ENCODE measurements at places on chromosomes 4 and X.
A peak's percentile ranks its signal among the peaks of the same experiment; 100 is the strongest.

DNA sequence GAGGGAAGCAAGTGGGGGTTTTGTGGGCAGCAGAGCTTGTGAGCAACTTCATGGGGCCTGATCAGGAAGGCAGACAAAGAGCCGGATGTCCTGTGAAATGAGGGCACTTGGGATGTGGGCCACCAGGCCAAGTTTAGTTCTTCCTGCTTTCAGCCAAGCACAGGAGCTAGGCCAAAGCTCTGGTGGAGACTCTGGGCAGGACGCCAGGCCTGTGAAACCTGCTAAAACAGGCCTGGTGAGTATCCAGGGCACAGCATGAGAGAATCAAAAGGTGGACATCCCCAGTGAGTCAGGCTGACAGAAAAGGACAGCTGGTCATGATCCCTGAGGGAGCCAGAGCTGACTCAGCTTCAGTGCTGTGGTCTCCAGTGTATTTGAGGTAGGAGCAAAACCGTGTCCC lies 95.7 kb downstream of the NPNT start:
- DNase-seq, result no peak

GRCh38 chrX:109464231-109464630 lies 17.7 kb downstream of the GUCY2F start:
- no peak for DNase-seq

DNA sequence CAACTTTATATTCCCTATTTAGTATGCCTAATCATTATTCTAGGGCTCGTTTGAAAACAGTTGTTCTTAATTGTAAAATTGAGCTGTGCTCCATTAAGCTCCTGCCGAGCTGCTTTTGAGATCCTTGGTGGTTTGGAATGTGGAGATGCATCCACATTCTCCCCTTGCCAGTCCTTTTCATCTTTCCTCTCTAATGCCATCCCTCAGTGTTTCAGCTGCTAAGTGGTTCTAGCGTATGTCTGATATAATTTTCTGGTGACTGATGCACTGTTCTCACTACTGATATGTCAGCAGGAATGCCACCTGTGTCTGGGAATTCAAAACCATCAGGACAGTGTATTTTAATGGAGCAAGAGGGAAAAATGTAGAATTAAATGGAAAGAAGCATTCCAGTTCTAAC lies 1085.0 kb downstream of the CCSER1 start:
- no peak for DNase-seq

- peak; percentile 14 for DNase-seq
Observed at GRCh38 chr4:152063621-152064240, 302.9 kb upstream of the GATB start.

DNA sequence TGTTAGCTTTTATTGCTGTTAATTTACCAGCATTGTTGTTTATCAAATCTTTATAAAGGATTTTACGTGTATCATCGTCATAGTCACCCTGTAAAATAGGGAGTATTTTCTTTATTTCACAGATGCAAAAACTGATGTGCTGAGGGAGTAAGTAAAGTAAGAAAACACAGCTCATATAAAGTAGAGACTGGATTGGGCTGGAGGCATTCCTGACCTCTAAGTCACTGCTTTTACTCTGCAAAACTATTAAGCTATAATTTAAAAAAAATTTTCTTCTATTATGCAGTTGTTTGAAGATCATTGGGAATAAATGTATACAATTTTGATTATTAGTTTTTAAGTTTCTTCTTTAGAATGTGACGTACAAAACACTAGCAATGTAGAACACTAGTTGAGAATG lies 45.9 kb downstream of the NUDT6 start:
- DNase-seq, result no peak

DNA sequence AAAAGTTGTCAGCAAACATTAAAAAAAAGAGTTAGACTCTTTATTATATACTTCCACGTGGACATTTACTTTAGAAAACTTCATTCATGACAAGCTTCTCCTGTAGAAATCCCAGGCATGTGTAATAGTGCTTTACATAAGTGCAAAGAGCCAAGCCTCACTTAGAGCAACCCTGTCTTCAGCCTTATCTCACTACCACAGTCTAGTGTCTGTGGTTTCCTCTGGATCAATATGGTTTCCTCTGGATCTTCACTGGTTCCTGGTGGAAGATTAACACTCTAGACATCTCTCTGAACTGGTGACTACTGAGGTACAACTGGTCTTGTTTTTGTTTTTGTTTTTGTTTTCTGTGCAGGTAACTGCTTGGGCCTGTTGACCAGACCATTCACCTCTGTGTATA lies 18.4 kb upstream of the ARMCX5 start:
- no peak for DNase-seq

DNA sequence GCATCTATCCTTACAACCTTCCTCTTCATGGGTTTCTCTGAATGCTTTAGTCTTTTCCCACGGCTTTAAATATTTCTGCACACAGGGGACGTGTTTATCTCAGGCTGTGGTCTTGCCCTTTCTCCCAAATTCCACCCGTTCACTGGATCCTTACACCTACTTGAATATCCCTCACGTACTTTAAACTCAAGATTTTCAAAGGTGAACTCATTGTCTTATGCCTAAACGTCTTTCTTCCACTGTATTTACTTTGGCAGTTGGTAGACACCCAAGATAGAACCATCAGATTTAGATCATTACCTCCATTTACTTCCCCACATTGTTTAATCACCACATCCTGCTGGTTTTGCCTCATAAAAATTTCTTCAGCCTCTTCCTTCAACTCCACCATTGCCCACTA lies 269.2 kb downstream of the CBLL2 start:
- no peak for DNase-seq

DNA sequence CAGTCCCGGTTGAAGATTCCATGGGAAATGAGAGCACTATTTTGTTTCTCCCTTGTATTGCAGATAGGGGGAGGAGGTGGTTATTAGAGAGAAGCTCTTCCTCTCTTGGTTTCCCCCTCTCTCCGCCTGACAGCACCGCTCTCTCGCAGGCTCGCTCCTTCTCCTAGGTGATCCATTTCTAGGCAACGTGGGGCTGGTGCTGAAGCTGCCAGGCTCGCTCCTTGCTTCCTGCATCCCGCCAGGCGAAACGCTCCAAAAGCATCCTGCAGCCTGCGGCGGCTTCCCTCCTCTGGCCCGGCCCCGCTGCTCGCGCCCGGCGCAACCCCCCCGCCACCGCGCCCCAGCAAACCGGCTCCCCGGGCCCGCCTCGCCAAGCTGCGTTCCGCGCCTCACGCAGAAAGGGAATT lies at the start of gene GRID2:
Gene GRID2, plus strand, starts transcription at position 346 of the 407 bp plus-strand sequence.
- no peak for DNase-seq

- DNase-seq, result no peak
Observed at GRCh38 chr4:165403637-165404036, 24.8 kb downstream of the CPE start.

GRCh38 chrX:140766024-140766611 lies 56.6 kb downstream of the LINC00632 start:
- DNase-seq, result peak; percentile 4

GRCh38 chr4:180669680-180670079 lies 1573.5 kb upstream of the TENM3 start:
- no peak for DNase-seq

GRCh38 chr4:20254511-20255250 lies 3.0 kb downstream of the SLIT2 start:
- no peak for DNase-seq

DNA sequence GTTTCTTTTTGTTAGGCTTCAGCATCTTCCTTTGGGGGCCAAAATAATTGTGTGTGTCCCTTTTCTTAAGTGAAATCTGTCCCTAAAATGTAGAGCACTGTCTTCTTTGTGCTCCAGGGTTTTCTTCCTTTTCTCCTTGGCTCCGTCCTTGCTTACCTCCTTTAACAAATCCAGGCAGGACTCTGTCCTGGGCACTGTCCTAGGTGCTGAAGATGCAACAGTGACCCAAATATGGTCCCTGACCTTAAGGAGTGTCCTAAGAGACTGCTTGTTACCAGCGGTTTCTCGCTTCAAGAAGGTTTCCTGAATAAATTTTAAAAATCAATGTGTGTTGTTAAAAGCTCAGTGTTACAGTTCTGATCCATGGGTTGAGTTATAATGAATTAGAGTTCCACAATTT lies 471.8 kb downstream of the KCNIP4 start:
- no peak for DNase-seq

DNA sequence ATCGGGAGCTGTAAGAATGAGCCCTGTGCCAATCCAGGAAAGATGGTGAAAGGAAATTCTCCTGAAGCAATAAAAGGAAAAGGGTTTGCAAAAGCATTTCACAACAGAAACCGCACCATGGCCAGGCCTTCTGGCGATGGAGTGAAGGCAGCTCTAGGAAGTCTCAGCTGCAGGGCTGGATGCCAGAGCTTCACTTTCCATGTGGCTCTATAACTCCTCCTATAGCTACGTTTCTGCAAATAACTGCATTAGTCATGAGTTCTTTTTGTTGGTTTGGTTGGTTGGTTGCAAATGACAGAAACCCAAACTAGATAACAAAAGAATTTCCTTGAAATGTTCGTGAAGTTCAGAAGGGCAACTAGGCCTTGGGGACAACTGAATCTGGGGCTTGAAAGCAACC lies 84.6 kb downstream of the RELL1 start:
- DNase-seq, result no peak

- no peak for DNase-seq
Observed at GRCh38 chr4:185480016-185480732, 8.6 kb upstream of the CCDC110 start.

DNA sequence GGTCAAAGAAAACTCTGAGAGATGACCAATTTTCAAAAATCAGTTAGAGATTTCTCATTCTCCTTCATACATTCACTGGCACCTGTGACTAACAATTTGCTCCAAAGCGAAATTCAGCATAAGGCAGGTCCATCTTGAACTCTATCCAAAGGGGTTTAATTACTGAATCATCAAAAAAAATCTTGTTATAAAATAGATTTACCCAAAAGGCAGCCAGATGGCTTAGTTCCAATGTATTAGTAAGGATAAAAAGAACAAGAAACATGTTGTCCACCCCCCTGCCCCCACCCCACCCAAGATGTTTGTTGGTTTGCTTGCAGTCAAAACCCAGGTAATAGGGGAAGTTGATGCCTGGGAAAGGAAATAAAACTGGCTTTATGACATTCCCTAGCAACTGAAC lies 200.3 kb downstream of the ANTXR2 start:
- no peak for DNase-seq

DNA sequence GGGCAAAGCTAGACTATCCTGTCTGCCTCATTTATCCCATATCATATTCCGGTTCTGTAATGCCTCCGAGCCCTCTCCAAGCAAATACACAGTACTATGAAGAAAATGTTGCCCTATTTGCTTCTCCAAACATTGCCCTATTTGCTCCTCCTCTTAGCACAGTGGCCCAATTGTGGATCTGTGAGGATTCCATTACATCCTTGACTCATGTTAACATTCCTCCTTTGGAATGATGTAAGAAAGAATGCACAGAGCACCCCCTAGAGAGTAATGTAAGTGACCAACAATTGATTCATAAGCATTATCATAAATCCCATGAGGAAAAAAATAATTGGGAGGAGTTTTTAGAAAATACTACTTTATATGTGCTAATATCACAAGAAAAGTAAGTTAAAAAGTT lies 11.3 kb upstream of the BTC start:
- no peak for DNase-seq

DNA sequence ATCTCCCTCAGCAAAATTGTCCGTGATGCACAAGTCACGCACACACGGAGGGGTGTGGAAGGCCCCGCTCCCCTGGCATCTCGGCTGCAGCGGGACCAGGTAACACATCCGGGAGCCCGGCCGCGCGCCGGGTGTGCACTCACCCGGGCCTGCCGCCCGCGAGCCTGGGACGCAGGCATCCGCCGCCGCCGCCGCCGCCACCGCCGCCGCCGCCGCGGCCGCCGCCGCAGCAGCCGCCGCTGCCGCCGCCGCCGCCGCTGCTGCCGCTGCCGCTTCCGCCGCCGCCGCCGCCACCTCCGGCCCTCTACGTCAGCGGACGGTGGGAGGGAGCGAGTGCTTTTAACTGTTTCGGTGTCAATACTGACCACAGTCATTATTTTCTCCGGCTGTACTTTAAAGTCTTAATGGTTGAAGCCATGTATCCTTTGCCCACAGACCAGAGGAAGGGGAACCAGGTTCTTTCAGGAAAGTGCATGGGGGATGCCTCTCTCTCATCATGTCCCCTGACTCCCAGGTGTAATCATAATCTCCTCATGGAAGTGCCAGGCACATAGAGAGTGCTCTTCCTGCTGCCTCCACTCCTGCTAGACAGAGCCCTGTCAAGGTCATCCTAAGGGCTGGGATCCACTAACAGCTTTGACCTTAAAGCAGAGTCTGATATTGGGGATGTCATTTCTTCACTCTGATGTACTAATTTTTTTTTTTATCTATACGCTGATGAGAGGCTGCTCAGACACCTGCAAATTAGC lies 38.0 kb downstream of the MAGEE2 start:
- no peak for DNase-seq

DNA sequence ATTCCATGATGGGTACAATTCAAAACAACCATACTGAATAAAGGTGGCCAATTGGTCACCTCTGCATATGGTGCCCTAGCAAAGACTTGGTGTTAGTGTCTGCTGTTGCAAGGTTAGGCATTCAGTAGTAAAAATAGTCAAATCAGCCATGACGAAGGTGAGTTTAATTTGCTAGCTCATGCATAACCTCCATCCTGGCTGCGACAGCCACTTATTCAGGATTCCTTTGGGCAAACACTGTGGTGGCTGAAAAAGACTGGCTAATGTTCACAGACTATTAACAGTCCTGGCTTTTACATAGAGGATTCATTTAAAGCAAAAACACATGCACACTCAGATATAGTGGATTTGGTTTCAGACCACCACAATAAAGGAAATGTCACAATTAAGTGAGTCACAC lies 34.8 kb upstream of the MAP9 start:
- no peak for DNase-seq

- DNase-seq, result no peak
Observed at GRCh38 chr4:173417833-173418232, 18.9 kb upstream of the SCRG1 start.

- DNase-seq, result no peak
Observed at GRCh38 chr4:75495476-75495875, 18.7 kb downstream of the RCHY1 start.

DNA sequence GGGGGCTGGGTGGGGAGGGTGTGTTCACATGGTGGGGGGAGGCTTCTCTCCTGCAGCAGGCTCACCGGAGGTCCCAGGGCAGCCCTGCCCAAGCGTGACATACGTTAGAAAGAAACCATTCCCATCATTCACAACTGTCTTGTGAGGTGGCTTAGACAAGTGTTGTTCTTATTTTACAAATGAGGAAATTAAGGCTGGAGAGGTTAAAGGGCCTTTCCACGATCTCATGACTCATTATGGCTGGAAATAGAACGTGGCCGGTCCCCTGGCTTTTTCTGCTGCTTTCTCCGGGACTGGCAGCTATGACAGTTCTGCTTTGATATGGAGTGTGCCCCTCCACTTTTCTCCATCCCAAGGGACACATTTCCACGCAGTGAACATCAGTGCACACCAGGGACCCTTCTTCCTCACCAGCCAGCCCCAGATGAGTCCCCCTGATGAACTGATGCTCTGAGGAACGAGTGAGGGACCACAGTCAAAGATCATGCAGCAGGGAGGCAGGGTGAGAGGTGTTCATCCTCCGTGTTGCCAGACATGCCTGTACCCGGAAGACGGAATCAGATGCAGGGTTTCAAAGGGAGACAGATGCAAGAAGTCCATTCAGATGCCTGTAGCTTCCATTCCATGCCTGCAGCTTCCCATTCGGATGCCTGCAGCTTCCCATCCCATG lies 64.0 kb upstream of the ACSL1 start:
- no peak for DNase-seq

All from stimulated activated CD8-positive, alpha-beta memory T cell treated with anti-CD3 and anti-CD28 coated beads, Interleukin-2, amount 100 ng/mL, for 1 hour (primary cell).